ENCODE measurements at places on chromosomes 13 and 19.

GRCh38 chr19:52679598-52679997 lies 41.4 kb upstream of the ZNF83 start:
- DNase-seq, result no peak

- DNase-seq, result no peak
Observed at GRCh38 chr13:84439108-84439507, 556.8 kb upstream of the SLITRK1 start.

DNA sequence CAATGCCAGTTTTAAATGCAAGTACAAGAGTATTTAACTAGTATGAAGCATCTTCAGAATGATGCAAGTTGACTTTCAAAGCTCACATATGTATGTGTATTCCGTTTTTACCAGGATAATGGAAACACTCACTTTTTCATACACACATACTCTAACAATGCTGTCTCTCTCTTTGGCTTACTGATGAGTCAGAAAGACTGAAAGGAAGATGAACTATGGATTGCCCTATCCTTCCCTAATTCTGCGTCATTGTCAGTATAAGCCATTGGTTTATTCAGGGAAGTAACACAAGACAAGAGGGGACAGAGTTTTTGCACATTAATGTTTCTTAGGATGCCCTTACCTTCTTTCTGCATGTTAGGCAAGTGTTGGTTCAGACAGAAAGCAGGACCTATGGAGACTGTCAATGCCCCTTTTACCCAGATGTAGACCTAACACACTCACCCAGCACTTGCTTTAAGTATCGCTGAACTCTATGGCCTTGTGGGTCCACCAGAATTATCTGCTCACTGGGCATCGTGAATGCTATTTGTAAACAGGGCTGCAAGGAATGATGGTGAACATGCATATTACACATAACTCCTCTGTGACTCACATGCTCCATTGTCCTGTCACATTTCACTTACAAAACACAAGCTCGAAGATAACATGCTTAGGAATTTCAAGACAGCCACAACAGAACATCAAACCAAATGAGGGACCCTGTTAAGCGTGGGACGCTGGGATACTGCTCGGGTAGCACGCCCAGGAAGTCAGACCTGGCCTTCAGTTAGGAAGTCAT lies 10.0 kb upstream of the OXGR1 start:
- DNase-seq, result no peak

GRCh38 chr19:41918653-41919244 lies 9.5 kb downstream of the ERFL start:
- no peak for DNase-seq

GRCh38 chr19:21698215-21698614 lies 69.2 kb downstream of the ZNF100 start:
- no peak for DNase-seq
